Stimulated activated CD4-positive, alpha-beta T cell treated with anti-CD3 and anti-CD28 coated beads, TNF-alpha, amount 100 ng/mL, for 24 hours (primary cell): ENCODE measurements at places on chromosomes 12 and 14.

- DNase-seq: no peak
These were observed 12.4 kb downstream of the KRT7 start for GRCh38 chr12:52245259-52245961.

- DNase-seq: no peak
These were observed 270.1 kb upstream of the PRICKLE1 start for GRCh38 chr12:42859612-42860011.

- DNase-seq: no peak
These were observed 459.0 kb downstream of the DPF3 start for GRCh38 chr14:72434856-72435255.

DNA sequence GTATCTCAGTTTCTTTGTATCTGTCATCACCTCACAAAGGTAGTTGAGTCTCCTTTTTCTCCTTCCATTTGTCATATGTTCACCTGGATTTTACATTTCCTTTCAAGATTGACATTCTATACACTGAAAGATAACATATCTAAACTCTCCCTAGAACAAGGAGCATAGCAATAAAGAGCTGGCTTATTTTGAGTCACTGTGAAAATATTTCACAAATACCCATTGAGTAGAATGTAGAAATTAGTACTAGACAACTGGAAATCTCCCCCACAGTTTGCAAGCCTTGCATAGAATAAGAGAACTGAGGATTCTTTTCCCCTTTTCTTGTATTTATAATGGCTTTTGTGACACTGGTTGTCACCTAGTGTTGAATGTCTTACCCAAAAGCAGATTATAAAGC lies 111.2 kb downstream of the KICS2 start:
- no peak for DNase-seq

GRCh38 chr12:71303199-71303598 lies 136.4 kb upstream of the LGR5 start:
- DNase-seq: no peak
